ENCODE measurements at places on chromosomes 6 and 20.

- DNase-seq: no peak
Observed at GRCh38 chr6:52509281-52510212, 67.3 kb downstream of the TRAM2 start.

DNA sequence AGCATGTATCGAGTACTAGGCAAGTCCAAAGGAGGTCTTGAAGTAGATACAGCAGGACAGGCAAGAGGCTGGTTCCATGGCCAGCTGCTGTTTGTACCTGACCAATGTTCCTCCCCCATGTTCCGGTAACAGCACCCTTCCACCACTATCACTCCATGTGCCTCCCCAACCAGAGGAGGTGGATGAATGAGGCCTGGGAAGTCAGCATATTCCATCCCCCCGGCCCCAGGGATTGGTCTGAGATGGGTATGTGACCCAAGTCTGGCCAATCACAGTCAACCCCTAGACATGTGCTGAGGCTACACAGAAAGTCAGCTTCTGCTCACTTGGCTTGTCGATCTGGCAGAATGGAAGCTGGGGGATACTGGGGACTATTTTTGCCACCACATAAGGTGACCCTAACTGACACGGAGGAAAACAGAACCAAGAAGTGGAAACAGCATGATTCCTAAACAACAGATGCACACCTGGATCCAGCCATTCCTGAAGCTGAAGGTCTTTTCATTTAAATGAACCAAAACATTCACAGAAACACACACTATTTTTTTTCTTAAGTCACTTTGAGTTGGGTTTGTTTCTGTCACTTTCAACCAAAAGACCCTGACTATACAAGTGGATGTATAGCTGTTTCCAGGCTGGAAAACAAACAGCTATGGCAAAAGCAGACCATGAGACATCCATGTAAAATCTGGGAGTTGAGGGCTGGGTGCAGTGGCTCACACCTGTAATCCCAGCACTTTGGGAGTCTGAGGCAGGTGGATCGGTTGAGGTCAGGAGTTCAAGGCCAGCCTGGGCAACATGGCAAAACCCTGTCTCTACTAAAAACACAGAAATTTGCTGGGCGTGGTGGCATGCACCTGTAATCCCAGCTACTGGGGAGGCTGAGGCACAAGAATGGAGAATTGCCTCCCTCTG is 70.4 kb upstream of the PTPN1 start:
- no peak for DNase-seq

DNA sequence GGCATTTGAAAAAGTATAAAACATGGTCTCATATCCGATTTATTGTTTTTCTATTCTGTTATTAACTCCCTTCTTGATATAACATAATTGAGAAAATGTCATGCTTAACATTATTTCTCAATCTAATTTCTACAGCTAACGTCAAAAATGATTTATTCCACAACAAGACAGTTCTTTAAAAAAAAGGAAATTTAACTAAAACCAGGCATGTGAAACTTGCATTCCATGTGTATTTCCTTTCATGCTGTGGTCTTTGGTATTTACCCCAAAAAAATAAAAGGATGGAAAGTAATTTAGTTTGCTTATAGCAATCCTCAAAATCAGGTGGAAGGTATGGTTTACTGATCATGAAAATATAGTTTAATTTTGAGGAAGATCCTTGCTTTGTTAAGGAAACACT is 142.8 kb downstream of the COL21A1 start:
- no peak for DNase-seq

DNA sequence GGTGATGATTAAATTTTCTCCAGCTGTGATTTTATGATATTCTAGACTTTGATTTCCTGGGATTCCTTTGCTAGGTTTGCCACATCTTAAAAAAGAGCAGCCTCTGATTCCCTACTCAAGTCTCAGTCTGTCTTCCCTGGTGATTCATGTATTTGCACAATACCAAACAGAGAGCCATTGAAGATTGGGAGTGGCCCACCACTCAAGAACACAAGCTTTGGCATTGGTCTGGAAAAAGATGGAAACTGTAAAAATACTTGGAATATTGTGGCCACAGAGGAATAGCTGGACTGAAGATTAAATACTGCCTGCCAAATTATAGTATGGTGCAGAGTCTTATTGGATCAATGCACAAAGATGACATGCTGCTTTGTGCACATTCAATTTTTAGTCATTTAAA is 32.9 kb downstream of the PTCHD4 start:
- no peak for DNase-seq

GRCh38 chr20:46545827-46546138 is 4.7 kb downstream of the OCSTAMP start:
- DNase-seq: no peak

DNA sequence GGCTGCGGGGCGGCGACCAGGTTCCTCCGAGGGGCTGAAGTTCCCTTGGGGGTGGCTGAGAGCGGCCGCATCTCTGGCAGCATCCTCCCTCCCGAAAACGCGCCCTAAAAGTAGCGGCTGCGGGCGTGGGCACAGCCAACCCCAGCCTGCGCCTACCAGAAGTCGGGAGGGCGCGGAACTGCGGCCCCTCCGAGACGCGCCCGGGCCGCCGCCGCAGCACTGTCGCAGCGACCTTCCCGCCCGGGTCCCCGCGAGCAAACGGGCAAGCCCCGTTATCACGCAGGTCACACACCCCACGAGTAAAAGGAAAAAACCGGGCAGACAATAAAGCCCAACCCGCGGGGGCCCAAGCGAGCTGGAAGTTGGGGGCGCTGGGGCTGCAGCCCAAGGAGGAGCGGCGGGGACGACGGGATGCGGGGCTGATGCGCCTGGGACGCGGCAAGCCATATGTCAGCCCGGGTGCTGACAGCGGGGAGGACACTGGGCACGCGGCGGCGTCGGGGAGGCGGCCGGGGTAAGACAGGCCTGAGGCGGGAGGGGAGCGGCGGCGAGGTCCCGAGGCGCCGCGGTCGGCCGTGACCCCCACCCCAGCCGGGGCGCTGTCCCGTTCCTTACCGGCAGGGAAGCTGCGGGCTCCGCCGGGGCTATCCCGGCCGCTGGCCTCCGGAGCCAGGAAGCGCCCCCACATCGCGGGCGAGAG is 659 bp downstream of the CEP85L start:
- DNase-seq: peak; percentile 56

DNA sequence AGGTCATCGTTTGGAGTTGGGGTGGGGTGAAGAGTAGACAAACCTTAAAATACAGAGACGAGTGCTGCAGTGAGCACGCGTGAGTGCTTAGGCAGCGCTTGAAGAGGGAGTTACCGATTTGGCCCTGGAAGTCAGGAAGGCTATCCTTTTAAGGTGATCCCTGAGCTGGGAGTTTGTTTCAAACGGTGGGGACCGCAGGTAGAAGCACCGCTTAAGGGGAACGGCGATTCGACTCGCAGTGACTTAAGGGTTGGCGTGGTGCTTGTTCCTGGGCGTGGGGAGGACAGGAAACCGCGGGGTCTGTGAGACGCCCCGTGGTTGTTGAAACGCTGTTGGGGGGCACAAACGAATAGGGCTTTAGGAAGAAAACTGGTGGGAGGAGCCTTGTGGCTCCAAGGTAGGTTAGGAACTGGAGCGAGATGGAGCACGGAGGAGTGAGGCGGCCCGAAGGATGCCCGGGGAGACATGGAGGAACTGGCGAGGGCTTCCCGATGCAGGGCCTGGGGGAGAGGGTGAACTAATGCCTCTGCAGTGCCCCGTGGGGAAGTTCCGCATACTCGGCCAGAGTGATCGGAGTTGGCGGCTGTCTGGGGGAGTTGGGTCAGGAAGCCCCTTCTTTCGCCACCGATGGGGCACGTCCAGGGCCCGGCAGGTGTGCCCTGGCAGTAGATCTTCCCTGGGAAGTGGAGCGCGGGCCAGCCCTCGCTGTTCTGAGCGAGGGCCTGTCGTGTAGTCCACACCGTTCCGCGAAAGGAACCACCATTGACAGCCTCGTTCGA is 1.3 kb upstream of the CDYL start:
- DNase-seq: peak; percentile 38

DNA sequence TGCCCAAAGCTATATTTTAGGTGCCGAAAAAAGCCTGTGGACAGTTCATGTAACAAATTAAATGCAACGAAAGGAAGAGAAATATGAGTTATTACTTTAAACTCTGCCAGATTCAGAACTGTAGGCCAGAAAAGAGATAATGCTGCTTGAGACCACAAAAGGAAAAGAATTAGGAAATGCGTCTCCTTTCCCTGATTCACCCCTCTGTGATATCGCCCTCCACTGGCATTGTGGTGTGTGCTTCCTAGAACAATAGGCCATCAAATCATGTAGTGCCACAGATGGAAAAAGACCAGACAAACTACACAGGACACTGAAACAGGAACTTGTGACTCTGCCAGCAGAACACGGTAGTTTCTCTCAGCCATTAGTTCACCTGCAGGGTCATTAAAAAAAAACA is 14.7 kb upstream of the LAMA4 start:
- DNase-seq: no peak

DNA sequence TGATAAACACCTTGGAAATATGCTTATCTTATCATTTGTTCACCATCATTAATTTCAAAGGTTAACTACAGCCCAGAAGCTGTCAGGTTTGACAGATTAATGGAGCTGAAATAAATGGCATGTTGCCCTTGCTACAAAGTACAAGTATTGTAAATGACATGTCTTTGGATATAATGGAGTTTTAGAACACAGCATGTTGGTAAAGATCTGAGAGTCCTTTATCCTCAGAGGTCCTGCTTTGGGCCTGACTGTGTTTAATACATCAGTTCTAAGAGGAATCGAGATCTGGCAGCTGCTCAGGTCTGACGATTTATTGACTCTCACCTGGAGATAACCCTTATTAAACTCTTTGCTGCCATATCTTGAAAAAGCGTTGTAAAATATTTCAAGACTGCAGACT is 222.7 kb upstream of the OPRM1 start:
- no peak for DNase-seq

DNA sequence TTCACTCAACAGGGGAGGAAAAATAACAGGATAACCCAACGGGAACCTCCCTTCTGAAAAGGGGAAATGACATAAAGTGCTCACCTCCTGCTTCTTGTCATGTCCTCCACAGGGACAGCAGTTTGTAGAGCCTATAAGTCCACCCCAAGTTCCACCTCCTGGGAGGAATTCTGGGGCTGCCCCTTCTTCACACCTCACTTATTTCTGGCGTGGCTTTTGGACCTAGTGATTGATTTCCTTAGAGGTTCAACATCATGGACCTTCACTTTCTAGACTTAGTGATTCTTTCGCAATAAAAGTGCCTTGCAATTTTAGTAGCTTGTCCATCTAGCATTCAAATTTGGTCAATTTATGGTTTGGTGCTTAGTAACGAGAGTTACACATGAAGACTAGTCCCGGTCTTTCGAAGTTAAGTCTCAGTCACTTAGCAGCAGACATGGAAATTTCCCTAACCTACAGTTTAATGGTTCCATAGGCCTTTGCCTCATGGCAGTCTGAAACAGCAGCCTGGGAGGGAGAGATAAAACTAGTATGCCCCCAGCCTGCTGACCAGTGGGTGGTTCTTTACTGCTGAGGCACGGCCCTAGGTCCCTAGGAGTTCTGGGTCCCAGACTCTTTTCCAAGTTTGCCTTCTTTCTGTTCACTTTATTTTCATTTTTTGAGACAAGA is 59.2 kb upstream of the CDKAL1 start:
- no peak for DNase-seq

GRCh38 chr20:51596668-51597388 is 54.3 kb upstream of the NFATC2 start:
- DNase-seq: no peak

- peak; percentile 62 for DNase-seq
Observed at GRCh38 chr6:168216751-168217191, 102.8 kb downstream of the DACT2 start.

GRCh38 chr20:6698056-6698455 is 69.4 kb upstream of the BMP2 start:
- DNase-seq: no peak

DNA sequence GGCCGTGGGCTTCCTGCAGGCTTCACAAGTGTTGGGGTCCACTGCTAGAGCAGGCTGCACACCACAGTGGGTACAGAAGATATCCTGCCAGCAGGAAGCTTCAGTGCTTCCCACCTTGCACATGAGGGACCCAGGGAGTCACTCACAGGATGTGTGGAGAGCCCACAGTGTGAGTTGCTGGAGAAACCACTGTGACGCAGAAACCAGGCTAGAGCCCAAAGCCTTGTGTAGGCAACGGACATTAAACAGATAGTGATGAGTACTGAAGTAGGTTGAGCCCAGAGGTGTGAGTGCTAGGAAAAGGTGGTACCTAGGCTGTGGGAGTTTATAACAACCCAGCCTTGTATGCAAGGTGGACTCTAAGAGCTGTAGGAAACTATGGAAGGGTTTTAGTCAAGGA is 18.9 kb upstream of the DEF6 start:
- no peak for DNase-seq

- no peak for DNase-seq
Observed at GRCh38 chr20:51111290-51111689, 88.4 kb upstream of the KCNG1 start.

DNA sequence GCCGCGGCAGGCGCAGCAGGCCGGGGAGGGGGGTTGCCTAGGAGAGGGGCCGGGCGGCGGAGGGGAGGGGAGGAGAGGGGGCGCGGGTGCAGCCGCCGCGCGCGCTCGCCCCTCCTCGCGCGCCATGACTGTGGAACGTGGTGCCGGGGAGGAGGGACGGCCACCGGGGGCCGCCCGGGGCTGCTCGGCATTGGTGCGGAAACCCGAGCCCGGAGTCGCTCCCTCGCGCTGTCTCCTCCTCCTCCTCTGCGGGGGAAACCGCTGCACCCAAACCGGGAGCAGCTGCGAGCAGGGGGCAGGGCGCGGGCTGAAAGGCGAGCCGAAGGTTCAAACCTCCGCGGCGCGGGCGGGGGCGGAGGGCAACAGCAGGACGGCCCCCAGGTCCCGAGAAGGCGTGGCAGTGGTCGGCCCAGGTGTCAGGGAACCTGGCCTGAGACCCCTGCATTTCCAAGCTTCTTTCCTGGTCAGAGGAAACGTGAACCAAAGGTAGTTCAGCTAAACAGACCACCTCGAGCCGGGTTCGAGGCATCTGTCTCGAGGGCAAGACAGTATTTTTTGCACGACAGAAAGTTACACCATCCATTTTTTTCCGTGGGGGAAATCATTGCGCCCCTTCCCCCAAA is 1.4 kb upstream of the TRERF1 start:
- DNase-seq: peak; percentile 69

GRCh38 chr20:47187450-47188195 is 168.9 kb downstream of the ZMYND8 start:
- no peak for DNase-seq

DNA sequence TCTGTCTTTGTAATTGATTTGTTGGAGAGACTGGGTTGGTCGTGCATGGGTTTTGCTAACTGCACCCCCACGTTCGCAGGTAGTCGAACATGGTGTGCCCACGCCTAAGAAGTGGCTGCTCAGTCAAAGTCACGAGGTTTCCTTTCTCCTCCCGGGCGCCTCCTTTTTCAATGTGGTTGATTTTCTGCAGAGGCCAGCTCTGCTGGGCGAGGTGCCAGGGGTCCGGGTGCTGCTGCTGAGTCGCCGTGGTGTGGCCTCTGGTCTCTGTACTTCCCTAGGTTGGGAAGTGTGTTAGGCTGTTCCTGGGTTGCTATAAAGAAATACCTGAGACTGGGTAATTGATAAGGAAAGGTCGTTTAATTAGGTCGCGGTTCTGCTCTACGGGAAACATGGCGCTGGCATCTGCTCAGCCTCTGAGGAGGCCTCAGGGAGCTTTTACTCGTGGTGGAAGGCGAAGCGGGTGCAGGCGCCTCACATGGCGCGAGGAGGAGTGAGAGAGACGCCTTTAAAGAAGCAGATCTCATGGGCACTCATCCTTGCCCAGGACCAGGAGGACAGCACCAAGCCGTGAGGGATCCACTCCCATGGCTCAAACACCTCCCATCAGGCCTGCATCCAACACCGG is 14.1 kb downstream of the OSBPL2 start:
- DNase-seq: no peak

GRCh38 chr6:145086197-145086596 is 649.1 kb downstream of the EPM2A start:
- no peak for DNase-seq

GRCh38 chr6:138865480-138866109 is 69.7 kb downstream of the ECT2L start:
- DNase-seq: no peak

All from anterior cingulate cortex (tissue), 58 donors.